ENCODE measurements at places on chromosomes 11 and 22.

DNA sequence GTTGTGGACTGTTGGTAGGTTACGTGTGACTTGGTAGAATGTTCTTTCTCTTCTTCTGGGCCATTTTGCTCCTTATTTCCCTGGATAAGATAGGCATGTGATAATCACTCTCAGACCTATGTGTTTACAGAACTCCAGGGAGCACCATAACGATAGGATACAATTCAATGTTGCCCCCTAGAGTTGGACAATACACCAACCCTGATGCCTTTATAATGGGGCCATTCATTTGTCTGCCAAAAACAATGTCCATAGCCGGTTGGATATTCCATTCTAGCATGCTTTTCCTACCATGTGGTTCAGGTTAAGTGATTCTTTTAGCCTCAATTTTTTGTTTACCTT is 60.5 kb downstream of the APIP start:
- H3K4me1 ChIP-seq, result no peaks in the 10 kb centered on the region
- peak overlapping the region; percentile 88 for H3K27ac ChIP-seq
- no peaks in the 10 kb centered on the region for H3K27me3 ChIP-seq
- no peak for DNase-seq

GRCh38 chr11:76624500-76625379 is 45.8 kb downstream of the LRRC32 start:
- DNase-seq, result peak; percentile 17
- no peaks in the 10 kb centered on the region for H3K4me1 ChIP-seq
- H3K27ac ChIP-seq, result no peak overlapping the region

GRCh38 chr11:17986711-17987220 is 26.1 kb downstream of the SERGEF start:
- DNase-seq, result no peak
- H3K4me1 ChIP-seq, result no peaks in the 10 kb centered on the region
- H3K27me3 ChIP-seq, result no peaks in the 10 kb centered on the region
- no peak overlapping the region for H3K27ac ChIP-seq

GRCh38 chr11:125770583-125770982 is 8.0 kb downstream of the PATE2 start:
- H3K27me3 ChIP-seq, result no peaks in the 10 kb centered on the region
- H3K27ac ChIP-seq, result no peak overlapping the region
- no peaks in the 10 kb centered on the region for H3K4me1 ChIP-seq
- no peak for DNase-seq

DNA sequence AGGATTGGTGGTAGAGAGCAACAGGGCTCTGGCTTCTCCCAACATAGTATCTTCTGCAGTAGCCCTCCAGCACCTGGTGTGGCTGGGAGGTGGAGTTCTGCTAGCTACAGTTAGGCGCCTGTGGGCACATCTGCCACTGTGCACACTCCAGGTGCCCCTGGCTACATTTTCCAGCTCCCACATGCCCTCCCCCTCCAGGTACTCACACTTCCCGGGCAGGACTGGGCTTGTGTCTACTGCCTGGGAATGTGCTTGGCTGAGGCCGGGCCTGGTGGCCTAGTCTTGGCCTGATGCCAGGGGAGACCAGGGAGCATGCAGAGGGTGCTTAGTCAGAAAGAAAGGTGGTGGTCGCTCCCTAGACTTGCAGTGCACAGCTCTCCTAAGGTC is 15.8 kb downstream of the PHLDB1 start:
- peaks cover 16% of the 10 kb centered on the region for H3K4me1 ChIP-seq
- H3K4me3 ChIP-seq, result no peak overlapping the region
- no peak for DNase-seq
- H3K27ac ChIP-seq, result no peak overlapping the region

DNA sequence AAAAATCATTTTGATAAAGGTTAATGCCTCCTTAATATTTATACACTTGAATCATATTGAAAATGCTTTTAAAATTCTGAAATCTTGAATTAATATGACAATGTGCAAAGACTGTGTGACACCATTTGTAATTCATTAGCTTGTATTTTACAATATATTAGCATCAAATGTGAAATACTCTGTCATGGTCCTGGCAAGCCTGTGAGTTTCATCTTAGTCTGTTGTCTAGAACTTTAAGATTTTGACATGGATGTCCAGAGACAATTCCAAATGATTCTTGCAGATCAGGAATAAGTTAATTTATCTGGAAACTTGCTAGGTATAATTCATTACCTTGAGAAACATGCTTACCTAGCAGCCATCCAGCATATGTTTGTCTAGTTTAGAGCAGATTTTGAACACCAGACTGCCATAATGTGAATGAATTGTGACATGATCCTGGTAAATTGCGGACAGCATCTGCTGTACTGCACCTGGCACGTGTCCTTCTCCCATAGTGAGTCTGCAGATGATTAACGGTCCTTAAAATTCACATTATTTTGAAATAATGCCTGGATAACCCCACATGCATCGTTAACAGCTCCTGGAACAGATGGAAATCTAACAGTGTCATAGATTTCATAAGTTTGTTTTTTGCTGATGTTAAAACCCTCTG is 34.5 kb upstream of the DEUP1 start:
- no peaks in the 10 kb centered on the region for H3K4me1 ChIP-seq
- H3K27me3 ChIP-seq, result no peaks in the 10 kb centered on the region
- no peak overlapping the region for H3K4me3 ChIP-seq
- H3K27ac ChIP-seq, result no peak overlapping the region
- no peak for DNase-seq
- H3K36me3 ChIP-seq, result no peaks in the 10 kb centered on the region

DNA sequence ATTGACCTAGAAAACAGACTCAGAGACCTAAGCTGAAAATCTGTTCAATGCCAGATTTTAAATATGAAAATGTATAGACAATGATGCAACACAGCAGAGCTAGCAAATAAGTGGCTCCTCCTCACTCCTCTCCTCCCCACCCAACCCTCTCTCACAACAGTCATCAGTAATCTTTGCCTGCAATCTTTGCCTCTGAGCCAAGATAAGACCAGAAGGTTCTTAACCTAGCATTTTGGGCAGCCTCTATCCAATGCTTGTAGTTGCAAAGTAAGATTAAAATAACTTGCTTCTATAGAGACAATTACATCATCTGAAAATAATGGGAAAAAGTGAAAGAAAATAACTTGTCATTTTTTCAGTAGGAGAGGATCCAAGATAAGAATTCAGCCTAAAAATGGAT is 117.3 kb downstream of the PARVA start:
- H3K36me3 ChIP-seq, result no peaks in the 10 kb centered on the region
- H3K4me3 ChIP-seq, result no peak overlapping the region
- no peak for DNase-seq

DNA sequence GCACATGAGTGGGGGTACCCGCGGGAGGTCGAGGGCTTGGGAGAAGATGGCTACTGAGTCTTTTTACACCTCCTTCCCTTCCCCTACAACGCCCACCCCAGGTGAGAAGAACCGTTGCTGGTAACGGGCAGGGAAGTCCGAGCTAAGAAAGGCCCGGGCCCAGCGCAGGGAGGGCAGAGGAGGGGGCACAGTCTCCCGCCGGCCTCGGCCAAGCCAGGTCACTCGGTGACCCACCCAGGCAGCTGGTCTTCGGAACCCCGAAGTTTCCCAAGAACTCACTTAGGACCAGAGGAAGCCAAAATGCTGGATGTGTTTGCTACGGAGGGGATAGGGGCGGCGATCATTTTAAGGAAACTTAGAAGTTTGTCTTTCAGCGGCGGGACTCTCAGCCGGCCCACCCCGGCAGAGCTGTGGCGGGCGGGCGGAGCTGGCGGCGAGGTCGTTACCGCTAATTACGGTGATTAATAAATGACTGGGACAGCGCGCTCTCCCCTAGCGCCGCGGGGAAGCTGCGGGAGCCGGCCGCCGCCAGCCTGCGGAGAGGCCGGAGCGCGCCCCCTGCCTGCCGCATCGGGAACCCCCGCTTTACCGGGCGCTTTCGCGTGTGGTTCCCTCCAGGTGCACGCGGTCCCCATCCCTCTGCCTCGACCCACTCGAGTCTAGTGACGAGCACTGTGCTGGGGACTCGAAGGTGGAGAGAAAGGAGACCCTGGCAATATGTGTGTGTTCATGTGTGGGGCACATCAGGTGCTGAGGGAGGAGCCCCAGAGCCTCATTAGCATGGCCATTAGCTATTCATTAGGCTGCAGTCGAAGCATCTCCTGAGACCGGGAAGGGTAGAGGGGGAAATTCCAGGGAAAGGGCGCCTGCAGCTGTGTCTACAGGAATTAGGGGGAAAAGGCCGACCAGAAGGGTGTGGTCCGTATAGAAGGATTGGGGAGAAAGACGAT is 945 bp downstream of the ROBO3 start:
- no peak overlapping the region for H3K27ac ChIP-seq
- H3K36me3 ChIP-seq, result no peaks in the 10 kb centered on the region
- peak overlapping the region; percentile 18 for H3K4me3 ChIP-seq
- DNase-seq, result peak; percentile 47

DNA sequence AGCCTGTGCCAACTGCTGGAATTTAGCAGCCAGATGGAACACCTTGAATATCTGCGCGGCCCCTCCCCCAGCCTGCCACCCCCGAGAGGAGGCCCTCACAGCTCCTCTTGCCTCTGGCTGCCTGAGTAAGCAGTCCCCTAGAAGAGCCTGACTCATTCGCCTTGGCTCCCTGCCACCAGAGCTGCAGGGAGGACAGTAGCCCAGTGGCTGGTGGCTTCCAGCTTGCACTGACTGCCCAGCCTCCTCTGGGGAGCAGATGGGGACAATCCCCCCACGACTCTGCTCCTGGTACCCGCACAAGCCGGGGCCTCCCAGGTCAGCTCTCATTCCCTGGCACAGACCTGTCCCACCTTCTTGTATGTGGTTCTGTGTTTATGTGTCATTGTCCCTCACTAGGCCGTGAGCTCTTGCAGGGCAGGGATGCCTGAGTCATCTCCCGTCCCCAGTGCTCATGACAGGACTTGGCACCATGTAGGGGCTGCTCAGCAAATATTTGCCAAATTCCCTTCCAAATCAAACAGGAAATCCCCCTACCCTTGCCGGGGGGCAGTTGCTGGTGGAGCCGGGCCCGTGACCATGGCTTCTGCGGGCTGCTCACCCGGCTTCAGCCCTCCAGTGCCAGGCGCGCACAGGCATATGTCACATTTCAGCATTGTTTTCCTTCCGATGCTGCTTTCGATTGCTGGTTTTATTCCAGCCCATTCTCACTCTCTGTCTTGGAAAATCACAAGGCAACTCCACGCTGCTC is 43.6 kb downstream of the CACNG2 start:
- no peaks in the 10 kb centered on the region for H3K27me3 ChIP-seq
- peak; percentile 75 for DNase-seq
- no peak overlapping the region for H3K27ac ChIP-seq
- no peak overlapping the region for H3K4me3 ChIP-seq

Data from colonic mucosa (tissue), 4 donors.